ENCODE measurements at places on chromosomes 16 and 17.

- DNase-seq: no peak
These were observed 419.0 kb upstream of the ASIC2 start for GRCh38 chr17:33712120-33712519.

DNA sequence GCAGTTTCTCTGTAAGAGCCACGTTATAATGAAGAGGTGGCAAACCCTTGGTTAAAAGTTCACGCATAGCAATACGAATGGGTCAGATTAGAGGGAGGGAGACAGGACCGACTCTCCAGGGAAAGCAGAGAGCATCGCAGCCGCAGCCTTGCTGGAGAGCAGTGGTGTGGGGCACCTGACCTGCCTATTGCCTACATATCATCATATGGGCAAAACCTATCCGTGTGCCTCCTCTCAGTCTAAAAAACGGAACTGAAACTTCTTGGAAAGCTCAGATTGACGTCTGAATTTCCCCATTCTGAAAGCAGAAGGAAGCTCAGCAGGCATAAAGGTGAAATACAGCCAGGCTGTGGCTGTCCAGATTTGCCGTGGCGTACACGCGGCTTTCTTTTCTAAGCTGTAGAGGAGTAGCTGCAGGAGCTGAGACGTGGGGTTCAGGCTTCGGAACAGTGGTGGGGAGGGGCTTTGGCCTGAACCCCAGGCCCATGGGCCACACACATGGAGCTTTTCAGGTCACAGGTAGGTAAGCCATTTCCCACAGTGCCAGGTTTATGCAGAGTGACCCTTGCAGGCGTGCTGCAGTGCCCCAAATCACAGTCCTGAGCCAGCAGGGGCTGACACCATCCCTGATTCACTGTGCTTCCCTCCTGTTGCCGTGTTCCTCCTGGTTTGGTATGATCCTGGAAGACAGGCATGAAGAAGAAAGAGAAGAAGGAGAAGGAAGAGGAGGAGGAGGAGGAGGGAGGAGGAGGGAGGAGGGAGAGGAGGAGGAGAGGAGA, 41.6 kb upstream of the TNRC6C start:
- no peak for DNase-seq

- no peak for DNase-seq
These were observed 25.2 kb downstream of the ELAC2 start for GRCh38 chr17:12992676-12993075.

DNA sequence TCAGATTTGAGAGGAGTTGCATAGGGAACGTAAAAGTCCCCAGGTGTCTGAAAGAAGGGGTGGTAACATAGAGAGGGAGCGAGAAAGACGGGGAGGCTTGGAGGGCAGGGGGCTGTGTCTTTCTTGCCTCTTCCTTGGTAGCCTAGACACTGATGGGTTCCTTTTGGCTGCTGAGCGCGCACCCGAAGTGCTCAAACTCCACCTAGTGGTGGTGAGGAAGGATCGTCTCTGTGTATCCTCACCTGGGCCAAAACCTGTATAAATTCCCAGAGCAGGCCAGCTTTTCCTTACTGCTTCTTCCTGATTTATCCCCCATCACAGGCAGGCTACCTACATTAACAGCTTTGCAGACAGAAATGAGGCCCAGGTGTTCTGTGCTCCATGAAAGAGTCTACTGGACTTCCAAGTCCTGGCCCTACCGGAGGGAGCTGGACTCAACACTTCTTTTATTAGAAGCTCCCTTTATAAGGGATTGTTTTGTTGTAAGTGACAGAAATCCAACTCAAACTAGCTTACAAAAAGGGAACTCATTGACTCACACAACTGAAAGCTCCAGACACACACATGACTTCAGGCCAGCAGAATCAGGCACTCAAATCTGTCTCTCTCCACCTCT, 5.5 kb upstream of the SLC25A35 start:
- DNase-seq: peak; percentile 79

- no peak for DNase-seq
These were observed 377 bp downstream of the USP32 start for GRCh38 chr17:60391471-60392041.

DNA sequence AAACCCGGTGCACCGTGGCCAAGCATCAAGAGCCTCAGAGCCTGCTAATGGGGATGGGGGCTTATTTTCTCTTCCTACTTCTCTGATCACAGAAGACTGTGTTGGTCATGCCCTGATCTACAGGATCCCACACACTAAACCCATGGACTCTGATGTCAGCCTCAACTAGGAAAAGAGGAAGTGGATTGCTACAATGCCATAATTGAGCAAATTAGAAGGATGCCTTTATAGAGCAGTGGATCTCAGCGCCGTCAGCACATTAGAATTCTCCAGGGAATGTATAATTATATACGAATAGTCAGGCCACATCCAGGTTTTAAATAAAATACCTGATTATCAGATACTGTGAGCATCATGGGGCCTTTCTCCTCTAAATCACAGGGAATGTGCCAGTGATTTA, 64.8 kb downstream of the VAT1L start:
- DNase-seq: no peak

DNA sequence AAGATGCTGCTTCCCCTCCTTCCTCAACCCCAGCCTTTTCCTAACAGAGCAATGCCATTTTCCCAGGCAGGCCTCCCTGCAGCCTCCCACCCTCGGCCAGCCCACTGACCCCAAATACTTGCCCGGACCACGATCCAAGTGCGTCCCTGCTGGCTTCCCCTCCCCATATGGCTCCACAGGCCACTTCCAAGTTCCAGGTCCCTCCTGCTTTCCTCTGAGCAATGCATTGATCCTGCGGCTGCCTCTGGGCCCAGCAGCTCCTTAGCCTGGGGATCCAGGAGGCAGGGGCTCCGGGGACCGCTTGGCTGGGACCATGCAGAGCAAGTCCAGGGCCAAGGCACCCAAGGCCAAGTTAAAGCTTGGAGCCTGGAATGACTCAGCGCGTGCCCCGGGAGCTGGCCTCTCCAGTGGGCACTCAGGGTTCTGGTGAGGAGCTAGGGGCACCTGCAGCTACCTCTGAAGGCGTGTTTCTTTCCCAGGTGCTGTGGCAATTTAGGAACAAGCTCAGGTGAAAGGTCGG, 51.9 kb upstream of the ENPP7 start:
- DNase-seq: peak; percentile 92

GRCh38 chr17:36130346-36130745, 26.7 kb downstream of the CCL4 start:
- no peak for DNase-seq

DNA sequence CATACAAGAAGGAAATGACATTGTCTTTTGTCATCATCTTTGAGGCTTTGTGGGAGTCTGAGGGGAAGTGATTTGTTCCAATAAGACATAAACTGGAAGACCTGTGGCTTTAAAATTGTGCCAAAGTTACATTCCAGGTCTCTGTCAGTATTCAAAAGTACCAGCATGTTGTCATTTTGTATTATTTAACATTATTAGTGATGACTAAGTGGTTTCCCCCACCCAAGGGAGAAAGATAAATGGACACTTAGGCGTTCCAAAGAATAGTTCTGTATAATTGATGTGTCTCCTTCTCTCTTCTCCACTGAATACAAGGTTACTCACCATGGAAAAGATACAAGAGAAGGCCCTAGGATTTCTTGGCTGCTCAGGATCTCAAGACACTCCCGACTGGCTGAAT, 3.8 kb downstream of the CFAP97D1 start:
- DNase-seq: no peak

DNA sequence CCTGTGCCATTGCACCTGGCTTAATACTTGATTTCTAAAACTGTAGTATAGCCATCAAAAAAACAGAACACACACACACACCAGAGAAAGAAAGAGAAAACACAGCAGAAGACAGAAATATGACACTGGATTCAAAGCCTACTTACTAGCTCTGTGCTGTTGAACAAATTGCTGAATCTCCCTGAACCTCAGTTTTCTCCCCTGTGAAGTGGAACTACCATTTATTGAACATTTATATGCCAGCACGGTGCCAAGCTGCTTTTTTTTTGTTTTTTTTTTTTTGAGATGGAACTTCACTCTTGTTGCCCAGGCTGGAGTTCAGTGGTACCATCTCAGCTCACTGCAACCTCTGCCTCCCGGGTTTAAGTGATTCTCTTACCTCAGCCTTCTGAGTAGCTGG, 13.2 kb upstream of the ALOX12B start:
- DNase-seq: no peak

DNA sequence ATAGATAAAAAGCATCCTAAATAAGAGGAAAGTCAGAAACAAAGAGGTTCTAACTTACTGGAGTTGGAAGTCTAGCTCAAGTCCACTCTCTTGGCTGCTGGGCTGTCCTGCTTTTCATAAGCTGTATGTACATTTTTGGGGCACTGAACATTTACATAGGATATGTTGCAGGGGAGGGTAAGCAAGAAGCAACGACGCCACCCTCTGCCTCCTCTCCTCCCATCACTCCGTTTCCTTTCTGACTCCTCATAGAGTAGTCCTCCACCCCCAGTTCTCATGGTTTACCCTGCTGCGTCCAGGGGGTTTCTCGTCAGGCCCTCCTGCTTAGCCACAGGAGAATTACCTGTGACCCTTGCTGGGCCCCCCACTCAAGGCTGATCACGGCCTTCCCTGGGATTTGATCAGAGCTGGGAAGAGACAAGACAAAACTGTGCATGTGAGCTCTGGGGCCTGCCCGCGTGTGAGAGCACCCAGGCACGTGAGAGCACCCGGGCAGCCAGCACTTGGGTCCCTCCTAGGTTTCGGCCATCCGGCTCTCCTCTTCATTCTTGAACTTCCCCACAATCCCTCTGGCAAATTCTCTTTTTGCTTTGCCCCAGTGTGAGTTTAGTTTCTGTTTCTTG, 37.1 kb downstream of the TMEM11 start:
- no peak for DNase-seq

GRCh38 chr16:12063004-12063395, 86.5 kb downstream of the SNX29 start:
- no peak for DNase-seq

GRCh38 chr16:7452090-7452489, 119.4 kb downstream of the RBFOX1 start:
- DNase-seq: no peak

Measured in NCI-H446 (cell line).